ENCODE measurements at places on chromosomes 6 and 20. TPM values are rescaled to one million over a fixed set of nuclear protein-coding genes. Genes with fewer than 3 reads are reported as not detected.

Gene MLN
- not detected for total RNA-seq

- DNase-seq: no peak
These were observed 50.7 kb downstream of the TGM2 start for GRCh38 chr20:38114353-38114791.

GRCh38 chr20:63850689-63851547 is 10.4 kb upstream of the ABHD16B start:
- no peak for DNase-seq

DNA sequence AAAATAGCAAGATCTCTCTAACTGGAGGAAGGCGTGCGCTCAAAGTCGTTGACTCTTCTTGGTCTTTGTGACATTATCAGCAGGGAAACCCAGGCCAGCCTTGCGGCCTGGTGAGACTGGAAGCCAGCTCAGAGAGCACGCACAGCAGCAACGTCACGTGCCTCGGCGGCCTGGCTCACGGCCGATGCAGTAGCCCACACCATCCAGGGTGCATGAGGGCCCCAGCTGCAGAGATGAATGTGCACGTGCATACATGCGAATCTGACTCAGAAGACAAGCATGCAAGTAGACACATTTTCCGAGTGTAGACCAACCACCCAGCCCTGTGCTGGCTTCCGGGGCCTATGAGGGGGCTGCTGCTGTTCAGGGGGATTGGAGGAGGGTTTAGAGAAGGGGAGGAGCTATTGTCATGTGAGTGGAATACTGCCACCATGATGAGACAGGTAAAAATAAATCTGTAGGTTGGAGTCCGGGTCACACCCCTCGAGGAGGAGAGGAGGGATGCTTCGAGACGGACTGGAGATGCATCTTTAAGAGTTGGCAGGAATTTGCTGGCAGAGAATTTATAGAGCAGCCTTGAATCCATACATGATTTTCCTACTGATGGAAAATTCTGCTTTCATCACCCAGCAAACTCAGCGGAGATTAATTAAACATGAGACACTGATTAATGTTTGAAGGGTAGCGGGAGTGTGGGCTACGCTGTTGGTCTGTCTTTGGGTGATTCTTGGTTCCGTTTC is 388.2 kb downstream of the CDH4 start:
- no peak for DNase-seq

- no peak for DNase-seq
These were observed 49.2 kb upstream of the IL17A start for GRCh38 chr6:52136934-52137467.

All from aorta (tissue), 5 donors.